Left lung (tissue), 14 donors: ENCODE measurements at places on chromosomes 6 and 20. TPM values are rescaled to one million over a fixed set of nuclear protein-coding genes. Genes with fewer than 3 reads are reported as not detected.
A peak's percentile ranks its signal among the peaks of the same experiment; 100 is the strongest.

SMIM8 gene
- 9.7 TPM for total RNA-seq

PPP1R16B gene
- 5.4 TPM for total RNA-seq

MOCS1 gene
- total RNA-seq: 22.1 TPM

TSPO2 gene
- not detected for total RNA-seq

DNA sequence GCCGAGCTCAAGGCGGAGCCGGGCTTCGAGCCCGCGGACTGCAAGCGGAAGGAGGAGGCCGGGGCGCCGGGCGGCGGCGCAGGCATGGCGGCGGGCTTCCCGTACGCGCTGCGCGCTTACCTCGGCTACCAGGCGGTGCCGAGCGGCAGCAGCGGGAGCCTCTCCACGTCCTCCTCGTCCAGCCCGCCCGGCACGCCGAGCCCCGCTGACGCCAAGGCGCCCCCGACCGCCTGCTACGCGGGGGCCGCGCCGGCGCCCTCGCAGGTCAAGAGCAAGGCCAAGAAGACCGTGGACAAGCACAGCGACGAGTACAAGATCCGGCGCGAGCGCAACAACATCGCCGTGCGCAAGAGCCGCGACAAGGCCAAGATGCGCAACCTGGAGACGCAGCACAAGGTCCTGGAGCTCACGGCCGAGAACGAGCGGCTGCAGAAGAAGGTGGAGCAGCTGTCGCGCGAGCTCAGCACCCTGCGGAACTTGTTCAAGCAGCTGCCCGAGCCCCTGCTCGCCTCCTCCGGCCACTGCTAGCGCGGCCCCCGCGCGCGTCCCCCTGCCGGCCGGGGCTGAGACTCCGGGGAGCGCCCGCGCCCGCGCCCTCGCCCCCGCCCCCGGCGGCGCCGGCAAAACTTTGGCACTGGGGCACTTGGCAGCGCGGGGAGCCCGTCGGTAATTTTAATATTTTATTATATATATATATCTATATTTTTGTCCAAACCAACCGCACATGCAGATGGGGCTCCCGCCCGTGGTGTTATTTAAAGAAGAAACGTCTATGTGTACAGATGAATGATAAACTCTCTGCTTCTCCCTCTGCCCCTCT is 1.1 kb downstream of the CEBPB start:
- DNase-seq: no peak

DNA sequence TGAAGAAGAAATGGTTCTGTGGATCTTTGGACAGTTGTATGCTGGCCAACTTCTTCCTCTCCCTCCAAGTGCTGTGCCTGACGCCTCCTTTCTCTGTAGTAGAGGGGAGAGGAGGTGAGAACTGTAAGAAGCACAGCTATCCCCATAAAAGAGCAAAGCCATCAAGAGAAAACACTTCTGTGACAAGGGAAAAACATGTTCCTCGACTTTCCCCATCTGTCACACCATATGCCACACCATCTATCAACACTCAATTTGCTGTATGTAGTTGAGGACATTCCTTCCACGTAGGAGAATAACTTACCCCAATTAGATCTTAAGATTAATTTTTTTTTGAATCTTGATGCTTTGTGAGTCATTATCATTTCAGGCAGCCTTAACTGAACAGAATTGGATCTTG is 156.2 kb upstream of the PLCB4 start:
- no peak for DNase-seq

GRCh38 chr6:49155316-49155715 is 307.7 kb downstream of the MMUT start:
- no peak for DNase-seq

DNA sequence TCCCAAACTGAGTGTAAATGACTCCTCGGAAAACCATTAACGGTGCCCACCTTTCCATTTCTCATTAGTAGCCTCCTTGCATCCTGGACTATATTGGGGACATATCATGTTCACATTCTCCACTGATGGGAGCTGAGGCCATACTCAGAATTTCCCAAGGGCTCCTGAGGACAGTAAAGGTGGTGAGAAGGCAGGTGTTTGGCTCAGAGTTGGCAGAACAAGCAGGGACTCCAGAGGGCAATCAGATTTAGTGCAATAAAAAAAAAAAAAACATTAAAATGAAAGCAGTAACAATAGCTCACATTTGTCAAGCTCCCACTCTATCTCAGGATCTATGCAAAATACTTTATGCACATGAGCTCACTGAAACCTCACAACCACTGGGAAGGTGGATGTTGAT is 401.4 kb downstream of the MAFB start:
- DNase-seq: no peak

GRCh38 chr6:143759666-143760065 is 81.9 kb downstream of the PHACTR2 start:
- DNase-seq: no peak

DNA sequence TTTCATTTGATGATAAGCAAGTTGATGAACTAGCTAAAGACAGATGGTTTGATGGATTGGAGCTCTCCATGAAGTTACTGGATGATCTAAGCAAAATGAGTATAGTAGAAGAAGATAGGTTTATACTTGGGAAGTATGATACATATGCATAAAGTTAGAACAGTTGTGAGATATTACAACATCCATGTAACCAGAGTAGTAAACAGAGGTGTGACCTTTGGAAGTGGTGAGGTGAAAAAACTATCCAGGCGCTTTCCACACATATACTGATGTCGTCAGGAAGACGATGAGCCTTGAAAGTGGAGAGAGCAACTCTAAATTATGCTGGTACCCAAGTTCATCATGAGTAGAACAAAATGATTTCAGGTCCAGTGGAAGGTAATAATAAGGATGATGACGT is 271.0 kb downstream of the PTPRK start:
- no peak for DNase-seq

DNA sequence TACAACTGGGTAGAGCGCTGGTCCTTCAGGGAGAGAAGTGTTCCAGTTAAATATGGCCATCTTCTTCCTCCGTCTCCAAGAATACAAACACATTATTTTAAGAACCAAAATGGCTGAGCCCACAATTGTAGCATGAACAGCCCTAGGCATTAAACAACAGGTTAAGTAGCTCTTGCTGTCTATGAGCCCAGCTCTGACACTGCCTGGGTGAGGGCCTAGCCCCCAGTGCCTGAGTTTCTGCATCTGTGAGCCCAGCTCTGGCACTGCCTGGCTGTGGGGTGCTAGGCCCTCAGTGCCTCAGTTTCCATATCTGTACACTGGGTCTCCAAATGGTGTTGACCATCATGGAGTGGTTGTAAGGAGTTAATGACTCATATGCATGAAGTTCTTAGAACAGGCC is 24.8 kb upstream of the DACT2 start:
- no peak for DNase-seq

DNA sequence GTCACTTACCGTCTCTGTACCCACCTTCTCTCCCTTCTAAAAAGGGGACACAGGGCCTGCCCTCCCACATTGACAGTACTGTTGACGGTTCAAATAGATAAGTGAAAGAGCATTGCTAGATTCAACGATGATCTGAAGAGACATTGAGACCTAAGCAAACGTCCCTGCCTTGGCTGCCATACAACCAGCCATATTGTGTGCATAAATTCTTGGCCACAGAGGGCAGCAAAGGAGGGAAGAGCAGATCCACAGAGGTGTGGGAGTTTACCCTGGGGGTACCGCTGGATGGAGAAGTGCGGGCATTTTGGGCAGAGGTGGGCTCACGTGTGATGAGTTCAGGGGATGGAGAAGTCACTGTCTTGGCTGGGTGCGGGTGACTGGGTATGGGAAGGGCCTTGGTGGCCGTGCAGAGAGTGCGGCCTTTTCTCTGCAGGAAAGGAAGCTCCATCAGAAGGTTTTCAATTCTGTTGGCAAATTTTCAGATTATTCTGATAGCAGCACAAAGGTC is 85.6 kb downstream of the POPDC3 start:
- no peak for DNase-seq

DNA sequence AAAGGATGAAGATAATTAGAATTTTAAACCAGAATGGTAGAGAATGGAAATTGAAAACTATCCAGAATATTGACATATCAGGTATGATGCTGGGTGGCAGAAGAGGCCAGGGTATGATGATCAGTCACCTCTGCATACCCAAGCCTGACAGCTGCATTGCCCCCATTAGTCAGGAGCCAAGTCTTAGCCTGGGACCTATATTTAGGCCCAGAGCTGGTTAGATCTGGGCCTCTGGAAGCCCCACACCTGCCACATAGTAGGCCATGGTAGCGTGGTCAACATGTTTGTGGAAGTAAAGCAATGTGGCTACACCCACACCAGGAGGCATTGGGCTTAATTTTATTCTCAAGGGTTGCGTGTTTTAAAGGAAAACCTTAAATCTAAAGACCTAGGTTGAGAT is 32.1 kb upstream of the CALHM6 start:
- DNase-seq: no peak

DNA sequence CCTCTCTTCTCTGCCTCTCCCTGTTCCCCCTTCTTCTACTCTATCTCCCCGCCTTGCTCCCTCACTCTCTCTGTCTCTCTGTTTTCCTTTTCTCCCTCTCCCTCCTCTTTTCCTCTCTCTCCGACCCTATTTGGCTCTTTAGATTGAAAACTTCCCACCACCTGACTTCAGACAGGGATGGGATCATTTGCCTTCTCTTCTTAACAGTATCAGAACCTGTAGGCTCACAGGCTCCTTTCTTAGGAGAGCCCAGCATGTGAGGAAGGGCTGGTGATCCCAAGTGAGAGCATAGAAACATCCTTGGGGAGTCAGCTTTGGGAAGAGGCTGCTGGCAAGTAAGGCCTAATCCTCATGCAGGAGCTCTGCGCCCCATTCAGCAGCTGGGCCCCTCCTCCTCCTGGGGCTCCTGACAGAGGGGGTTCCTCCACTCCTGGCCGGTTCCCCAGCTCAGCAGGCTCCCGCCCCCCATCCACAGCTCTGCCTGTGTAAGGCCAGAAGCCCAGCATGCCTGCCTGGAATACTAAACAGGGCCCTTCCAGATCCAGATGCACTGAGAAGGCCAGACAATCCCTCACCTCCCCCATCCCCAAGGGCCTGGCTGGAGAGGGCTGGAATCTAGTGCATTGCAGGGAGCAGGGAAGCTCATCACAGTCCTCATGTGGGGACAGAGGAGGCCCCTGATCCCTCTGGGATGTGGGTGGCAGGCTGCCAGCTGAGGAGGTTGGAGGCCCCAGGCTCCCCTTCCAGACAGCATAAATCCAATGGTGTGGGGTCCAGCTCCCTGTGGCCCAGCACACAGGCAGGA is 93.4 kb downstream of the PTPRT start:
- no peak for DNase-seq

DNA sequence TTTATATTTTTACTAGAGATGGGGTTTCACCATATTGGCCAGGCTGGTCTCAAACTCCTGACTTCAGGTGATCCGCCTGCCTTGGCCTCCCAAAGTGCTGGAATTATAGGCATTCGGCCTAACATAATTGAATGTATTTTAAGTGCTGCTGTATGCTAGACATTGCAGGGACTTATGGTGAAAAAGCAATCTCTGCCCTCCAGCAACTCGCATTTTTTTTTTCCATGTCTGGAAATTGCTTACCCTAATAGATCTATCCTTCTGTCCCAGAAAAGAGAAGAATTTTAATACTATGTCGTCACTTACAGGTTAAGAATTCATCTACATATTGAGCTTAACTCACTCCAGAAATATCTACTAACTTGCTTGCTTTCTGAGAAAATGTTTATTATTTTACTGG is 10.4 kb downstream of the ITCH start:
- no peak for DNase-seq

DNA sequence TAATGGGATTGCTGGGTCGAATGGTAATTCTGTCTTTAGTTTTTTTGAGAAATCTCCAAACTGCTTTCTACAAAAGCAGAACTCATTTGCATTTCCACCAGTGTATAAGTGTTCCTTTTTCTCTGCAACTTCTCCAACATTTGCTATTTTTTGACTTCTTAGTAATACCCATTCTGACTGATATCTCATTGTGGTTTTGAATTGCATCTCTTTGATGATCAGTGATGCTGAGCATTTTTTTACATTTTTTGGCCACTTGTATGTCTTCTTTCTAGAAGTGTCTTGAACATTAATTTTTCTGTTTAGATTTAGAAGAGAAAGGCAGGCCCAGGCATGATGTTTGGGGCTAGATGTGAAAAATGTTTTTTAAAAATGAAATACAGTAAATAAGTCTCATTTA is 553.1 kb upstream of the MAN1A1 start:
- DNase-seq: no peak

- DNase-seq: no peak
Observed at GRCh38 chr20:33721391-33722140, 1.5 kb upstream of the PXMP4 start.

DNA sequence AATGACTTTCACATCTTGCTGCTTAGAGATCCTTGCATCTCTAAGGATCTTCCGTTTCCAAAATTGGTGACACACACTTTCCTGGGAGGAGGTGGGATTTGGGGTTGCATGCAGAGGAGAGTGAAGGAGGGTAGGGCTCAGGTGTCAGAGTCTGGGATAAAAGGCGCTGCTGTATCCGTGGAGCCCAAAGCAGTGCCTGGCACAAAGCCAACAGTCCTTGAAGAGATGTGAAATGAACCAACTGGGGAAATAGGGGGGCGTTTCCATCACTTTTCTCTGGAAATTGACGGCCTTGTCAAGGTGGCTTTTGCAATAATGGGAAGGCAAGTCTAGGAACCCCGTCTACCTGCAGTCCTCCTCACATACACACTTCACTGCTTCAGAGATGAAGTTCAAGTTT is 59.5 kb upstream of the NELFCD start:
- no peak for DNase-seq

GRCh38 chr6:129598244-129599187 is 111.5 kb downstream of the ARHGAP18 start:
- peak; percentile 65 for DNase-seq

GRCh38 chr6:102619585-102619984 is 1226.1 kb downstream of the GRIK2 start:
- no peak for DNase-seq

DNA sequence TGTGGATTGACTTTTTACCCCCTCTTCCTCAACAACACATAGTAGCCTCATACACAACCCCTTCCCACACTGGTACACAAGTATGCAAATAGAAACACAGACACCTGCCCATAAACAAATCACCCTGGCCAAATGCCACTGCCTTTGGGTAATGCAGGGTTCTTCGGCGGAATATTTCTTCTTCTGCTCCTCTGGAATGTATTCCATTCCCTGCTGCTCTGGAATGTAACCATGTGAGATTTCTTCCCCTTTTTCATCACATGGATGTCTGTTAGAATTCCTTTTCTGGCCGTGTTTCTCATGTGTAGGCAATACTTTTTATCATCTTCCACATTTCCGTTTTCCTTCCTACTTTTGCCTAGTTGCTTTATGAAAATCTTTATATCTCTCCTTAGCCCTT is 76.1 kb upstream of the TPD52L1 start:
- DNase-seq: no peak

DNA sequence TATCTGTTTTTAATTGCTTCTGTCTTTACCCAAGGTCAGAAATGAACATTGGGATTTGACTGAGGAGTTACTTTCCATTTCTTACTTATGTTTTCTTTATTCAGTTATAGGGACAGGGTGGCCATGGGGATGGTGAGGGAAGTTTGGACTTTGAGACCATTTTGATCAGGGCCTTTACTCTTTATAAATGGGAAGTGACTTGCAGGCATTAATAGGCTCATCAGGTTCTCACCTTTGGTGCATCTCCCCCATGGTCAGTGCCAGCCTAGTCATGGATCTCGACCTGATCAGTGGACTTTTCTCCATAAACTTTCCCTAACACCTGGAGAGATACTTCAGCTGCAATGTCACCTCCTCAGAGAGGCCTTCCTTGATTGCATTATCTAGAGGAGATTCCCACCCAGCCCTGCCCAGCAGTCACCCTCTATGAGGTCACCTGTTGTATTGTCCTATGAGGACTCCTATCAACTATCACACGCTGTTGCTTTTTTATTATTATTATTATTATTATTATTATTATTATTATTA is 16.8 kb upstream of the ZMYND8 start:
- DNase-seq: no peak
